Small intestine (tissue), 16 donors: ENCODE measurements at places on chromosomes 7 and 10.

DNA sequence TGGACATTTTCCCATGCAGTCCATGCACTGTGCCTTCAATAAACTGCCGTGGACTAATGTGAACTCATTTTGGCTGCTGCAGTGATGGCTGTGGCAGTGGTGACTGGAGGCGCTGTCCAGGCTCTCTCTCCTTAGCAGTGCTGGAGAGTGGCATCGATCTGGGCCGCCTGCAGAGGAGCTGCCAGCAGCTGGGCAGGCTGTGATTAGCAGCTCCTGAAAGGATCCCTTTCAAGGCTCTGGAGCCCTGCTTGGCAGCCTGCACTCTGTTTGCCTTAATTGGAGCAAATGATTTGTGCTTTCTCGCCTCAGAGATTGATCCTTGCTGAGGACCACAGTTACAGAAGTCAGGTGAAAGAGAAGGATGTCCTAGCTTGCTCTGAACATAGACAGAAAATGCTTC lies 130.1 kb upstream of the VWC2 start:
- no peak for DNase-seq

GRCh38 chr7:46459942-46460341 lies 538.9 kb upstream of the IGFBP3 start:
- no peak for DNase-seq

DNA sequence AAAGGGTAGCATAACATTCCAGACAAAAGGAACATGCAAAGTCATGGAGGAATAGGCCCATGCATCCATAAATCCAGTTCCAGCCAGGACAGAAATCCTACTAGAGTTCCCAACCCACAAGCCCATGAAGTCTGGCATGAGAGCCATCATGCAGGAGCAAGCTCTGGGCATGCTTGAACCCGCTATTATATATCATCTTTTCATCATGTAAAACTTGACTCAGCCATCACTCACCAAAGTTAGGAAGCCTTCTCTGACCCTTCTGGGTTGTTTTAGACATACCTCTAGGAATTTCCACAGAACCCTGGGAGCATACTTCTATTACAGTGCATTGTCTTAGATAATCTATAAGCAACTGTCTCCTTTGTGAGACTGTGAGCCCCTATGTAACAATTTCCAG lies 293.0 kb upstream of the NPSR1 start:
- no peak for DNase-seq

DNA sequence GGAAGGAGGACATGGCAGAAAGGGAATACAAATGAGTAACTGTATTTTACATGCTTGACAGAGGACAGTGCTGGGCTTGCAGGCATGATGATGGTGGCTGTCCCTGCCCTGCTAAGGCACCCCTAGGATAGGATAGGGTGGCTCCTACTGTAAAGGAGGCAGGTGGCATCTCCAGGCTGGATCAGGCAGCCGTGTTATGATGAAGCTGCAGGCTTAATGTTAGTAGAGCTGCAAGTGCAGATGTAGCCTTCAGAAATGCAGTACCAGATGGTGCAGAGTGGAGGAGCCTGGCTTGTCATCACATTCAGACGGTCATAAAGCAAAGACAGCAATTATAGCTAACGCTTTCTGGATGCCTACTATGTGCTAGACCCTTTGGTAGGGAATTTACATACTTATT lies 287.9 kb upstream of the PODXL start:
- DNase-seq, result no peak

- DNase-seq, result peak; percentile 63
Measured at GRCh38 chr10:96789571-96790108, 42.5 kb upstream of the LCOR start.

- no peak for DNase-seq
Measured at GRCh38 chr7:140641524-140642195, 1.0 kb upstream of the DENND2A start.

GRCh38 chr7:141685285-141686023 lies 16.5 kb downstream of the DENND11 start:
- no peak for DNase-seq

- no peak for DNase-seq
Measured at GRCh38 chr10:27531336-27531847, 27.3 kb downstream of the RAB18 start.

DNA sequence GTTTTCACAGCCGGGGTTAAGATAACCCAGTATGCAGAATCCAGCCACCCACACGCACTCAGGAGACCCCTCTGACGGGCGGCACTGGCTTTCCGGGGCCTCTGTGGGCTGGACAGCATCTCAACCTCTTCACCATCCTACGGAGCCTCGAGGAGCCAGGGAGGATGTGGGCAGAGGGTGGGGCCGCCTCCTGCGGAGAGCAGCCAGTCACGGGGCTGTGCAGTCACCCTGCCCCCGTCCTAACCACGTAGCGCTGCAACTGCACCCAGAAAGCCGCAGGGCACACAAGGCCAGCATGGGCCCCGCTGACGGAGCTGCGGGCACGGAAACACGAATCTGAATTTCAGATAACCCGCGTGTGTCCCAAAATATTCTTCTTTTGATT lies 270.3 kb downstream of the ELFN1 start:
- DNase-seq, result no peak

- DNase-seq, result no peak
Measured at GRCh38 chr10:89873055-89873454, 171.7 kb downstream of the KIF20B start.

DNA sequence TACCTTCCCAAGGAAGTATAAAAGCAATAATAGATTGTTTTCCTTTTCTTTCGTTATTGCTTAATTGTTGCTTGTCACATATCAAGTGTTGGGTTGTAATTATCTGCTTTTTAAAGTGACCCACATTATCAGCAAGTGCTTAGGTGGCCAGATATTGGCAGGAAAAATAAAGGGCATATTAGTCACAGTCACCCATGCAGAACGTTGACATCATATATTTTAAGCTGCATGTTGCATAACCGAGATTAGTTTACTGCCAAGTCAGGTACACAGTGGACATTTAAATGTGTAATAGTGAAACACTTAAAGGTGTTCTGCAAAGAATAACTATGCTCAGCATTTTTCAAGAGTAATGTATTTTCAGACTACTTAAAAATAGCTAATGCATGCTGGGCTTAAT lies 11.4 kb downstream of the NEBL start:
- DNase-seq, result peak; percentile 8

GRCh38 chr7:150430465-150431085 lies 19.9 kb upstream of the GIMAP8 start:
- DNase-seq, result no peak

DNA sequence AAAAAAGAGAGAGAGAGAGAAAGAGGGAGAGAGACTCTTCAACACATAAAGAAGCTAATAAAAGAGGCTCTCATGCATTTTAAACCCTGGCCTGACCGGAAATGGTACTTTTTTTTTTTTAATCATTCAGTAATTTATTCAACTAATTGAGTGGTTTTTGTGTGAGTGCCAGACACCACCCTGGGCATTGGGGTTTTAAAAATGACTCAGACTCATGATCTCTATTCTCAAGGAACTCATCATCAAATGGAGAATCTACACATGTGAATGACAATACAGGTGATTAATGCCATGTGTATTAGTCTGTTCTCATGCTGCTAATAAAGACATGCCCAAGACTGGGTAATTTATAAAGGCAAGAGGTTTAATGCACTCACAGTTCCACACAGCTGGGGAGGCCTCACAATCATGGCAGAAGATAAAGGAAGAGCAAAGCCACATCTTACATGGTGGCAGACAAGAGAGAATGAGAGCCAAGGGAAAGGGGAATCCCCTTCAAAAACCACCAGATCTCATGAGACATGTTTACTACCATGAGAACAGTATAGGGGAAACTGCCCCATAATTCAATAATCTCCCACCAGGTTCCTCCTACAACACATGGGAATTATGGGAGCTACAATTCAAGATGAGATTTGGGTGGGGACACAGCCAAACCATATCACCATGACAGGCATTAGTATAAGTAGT lies 158.5 kb upstream of the AUTS2 start:
- no peak for DNase-seq

- DNase-seq, result no peak
Measured at GRCh38 chr10:68192113-68192512, 39.8 kb downstream of the ATOH7 start.

- DNase-seq, result peak; percentile 68
Measured at GRCh38 chr10:131748831-131749766, 151.7 kb upstream of the PPP2R2D start.

- DNase-seq, result no peak
Measured at GRCh38 chr10:119817991-119818888, 54.4 kb downstream of the MCMBP start.

DNA sequence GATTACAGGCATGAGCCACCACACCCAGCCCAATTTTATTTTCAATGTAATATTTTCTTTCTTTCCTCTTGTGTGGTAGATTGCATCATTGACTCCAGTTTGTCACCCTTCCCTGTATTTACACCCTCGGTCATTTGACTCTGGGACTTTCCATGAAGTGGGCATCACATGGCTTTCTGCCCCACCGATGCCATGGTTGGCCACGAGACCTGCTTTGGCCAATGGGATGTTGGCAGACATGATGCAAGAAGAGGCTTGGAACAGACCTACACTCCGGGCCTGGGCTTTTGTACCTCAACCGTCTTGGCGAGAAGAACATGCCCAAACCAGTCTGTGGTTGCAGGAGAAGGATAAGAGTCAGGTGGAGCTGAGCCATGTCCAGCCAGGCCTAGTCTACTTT lies 38.8 kb upstream of the CACUL1 start:
- DNase-seq, result no peak

DNA sequence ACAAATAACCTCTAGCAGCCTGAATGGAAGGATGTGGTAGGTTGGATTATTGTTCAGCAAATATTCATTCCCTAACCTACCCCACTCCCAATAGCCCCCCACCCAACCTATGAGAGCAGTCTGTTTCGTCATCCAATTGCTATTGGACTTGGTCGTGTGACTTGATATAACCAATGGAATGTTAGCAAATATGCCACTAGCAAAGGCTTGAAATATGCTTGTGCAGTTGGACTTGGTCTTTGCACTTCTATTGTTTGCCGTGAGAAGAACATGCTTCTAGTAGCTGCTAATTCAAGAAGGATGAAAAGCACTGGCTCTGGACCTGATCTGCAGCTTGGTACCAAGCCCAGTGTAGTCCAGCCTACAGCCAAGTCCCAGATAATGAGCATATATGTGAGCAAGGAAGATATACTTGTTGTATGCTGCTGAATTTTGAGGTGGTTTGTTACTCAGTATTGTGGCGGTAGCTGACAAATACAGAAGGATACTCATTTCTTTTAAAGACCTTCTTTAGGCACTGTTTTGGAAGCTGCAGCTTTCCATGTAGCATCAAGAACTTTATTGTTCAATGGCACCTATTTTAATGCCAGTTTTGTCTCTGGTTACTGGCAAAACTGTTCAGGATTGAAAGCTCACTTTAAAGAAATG lies 180.4 kb downstream of the EXOC4 start:
- no peak for DNase-seq

DNA sequence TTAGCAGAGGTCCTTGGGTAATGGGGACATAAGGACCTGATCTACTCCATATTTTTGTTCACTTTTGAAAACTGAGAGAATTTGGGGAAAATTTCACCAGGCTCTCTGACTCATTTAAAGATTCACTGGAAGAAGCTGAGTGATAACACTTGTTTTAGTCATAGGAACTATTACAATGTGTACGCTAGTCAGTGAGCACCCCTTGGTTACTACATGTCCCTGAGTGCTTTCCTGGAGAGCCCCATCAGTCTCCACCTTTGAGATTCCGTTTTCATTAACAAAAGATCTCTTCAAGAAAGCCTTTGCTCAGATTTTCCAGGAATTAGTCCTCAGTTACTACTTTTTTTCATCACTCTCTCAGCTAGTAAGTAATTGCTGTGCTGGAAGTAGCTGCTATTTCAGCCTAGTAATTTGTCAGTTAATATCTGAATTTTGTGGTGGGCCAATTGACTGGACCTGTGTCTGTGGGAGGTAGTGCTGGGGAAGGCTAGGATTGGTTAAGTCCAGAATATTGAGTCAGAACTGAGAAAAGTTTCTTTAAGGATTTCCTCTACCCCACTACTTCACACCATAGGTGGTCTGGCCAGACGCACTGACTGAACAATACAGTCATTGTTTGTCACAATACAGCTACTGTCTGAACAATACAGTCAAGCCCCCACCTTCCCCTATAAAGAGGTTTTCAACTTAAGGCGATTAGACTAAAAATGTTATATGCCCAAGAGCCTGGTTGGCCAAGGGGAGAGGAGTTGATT lies 235.0 kb downstream of the CCDC7 start:
- DNase-seq, result no peak

GRCh38 chr7:18408461-18408860 lies 87.1 kb upstream of the HDAC9 start:
- no peak for DNase-seq

DNA sequence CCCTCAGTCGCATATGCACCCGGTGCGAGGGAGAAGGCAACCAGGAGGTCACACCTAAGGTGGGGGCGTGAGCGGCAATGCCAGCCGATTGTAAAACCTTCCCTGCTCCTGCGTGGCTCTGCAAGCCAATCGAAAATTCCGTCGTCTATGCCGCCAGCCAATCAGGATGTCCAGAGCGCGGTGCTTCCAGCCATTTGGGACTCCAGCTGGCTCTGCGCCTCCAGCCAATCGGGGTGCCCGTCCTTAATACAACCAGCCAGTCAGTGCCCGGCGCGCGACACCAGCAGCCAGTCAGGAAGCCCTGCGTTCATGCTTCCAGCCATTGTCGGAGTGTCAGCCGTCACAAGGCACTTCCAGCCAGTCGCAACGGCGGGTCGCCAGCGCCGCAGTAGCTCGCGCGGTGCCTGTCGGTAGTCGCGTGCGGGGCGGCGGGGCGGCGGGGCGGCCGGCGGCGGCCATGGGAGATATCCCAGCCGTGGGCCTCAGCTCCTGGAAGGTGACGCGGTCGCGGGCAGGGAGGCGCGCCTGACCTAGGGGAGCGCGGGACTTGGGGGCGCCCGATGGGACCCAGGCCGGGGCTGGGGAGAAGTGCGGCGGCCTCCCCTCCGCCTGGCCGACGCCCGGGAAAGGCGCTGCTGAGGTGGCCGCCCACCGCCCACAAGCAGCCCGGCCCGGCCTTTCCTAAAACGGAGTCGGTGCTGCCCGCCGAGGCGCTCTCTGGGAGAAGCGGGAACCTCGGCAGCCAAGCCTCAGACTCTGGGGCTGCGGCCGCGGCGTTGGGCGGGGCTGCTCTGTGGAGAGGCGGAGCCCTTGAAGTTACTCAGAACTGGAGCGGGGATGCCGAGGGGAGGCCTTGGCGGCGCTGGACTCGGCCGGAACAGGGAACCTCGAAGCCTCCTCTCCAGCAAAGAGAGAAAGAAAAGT lies at the start of gene AKR1E2:
Gene AKR1E2, plus strand, starts transcription at position 340 of the 924 bp plus-strand sequence. Its CDS starts 118 bp downstream, at position 458.
- DNase-seq, result peak; percentile 84

- DNase-seq, result no peak
Measured at GRCh38 chr7:91374321-91374989, 110.2 kb downstream of the FZD1 start.
